ENCODE measurements at places on chromosomes 4 and X.

DNA sequence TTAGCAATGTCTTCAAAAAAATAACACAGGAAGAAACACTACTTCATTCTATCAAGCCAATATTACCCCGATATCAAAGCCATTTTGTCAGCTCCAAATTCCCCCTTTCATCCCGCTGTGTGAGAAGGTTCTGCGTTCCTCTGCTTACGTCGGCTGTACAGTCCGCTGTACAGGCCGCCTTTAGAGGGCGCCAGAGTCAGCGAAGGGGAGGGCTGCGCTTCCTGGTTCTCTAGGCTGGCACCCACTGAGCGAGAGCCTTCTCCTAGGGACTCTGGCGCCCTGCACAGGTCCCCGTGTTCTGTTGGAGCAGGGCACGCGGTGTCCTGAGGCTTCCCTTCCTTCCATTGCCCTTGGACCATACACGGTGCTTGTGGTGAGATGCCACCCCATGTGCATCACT lies 25.3 kb upstream of the CT45A1 start:
- no peak for DNase-seq

DNA sequence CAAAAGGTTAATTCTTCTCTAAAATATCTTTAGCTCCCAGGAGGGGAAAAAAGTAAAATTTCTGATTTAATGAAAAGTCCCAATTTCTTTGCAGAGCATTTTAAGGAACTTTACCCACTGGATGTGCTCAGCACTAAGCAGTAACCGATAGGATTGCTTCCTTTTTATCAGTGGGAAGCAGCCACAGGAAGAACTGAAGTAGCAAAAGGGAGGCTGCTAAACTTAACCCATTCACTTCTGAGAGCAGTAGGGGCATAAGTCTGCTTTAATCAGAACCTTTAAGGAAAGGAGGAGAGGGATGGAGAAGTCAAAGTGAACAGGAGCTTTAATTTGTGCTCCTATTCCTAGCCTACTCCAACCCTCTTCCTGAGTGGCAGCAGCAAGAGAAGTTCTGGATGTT lies at the start of gene F8:
Gene F8 (minus strand): TSS at position 139 of the 400 bp plus-strand sequence. CDS start 171 bp downstream, outside the sequence.
- DNase-seq = no peak

DNA sequence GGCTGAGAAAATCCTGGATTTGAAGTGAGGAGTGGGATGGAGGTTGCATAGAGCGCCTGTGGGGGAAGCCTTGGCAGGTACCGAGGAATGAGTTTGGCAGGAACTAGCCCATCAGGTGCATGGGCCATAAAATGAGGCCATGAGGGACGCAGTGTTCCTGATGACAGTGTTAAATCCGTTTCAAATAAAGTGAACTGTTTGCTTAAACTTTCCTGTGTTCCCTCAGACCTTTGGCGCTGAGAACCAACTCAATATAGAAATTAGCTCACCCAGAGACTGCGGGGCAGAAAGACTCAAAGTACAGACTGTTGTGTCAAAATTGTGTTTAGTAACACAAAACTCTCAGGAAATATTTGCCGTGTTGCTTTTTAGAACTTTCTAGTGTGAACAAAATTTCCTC lies 250.0 kb upstream of the NR3C2 start:
- no peak for DNase-seq

DNA sequence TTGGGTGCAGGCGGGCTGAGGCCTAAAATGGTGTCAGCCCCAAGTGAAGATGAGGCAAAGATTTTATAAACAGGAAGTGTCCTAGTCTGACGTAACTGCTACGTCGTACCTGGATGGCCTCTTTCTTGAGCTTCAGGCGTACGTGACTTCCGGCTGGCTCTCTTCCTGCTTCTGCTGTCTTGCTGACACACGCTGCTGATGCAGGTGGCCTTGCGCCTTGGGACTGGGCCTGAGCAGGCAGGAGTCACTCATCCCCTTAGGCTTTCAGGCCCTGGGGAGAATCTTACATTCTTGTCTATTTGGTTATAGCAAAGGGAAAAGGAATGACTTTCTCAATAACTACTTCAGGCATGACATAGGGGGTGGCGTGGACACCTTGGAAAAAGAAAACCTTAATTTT lies 20.1 kb upstream of the ABRAXAS1 start:
- DNase-seq = no peak

- no peak for DNase-seq
Observed at GRCh38 chrX:39716401-39716800, 381.4 kb downstream of the BCOR start.

GRCh38 chrX:69503782-69504625 lies at the start of gene NALF2:
TSS of gene NALF2 (plus strand) at chrX:69504326. CDS start at chrX:69505283, 957 bp downstream.
- DNase-seq = no peak

DNA sequence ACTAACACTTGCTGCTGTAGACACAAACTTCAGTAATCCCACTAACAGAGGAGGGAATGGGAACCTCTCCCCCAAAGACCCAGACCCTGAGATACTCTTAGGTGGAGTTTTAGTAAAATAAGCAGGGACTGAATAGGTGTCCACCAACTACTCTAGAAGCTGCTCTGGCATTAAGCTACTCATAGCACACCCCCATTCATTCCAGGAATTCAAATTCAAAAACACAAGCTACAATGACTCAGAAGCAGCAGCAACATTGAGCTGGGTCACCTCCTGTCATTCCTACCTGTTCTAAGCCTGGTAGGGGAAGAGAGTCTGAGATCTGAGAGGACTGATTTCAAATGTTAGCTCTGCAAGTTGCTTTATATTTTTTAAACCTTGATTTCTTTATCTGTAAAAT lies 135.4 kb upstream of the FRMPD4 start:
- DNase-seq = no peak

- DNase-seq = no peak
Observed at GRCh38 chrX:44265559-44265958, 77.9 kb downstream of the EFHC2 start.

DNA sequence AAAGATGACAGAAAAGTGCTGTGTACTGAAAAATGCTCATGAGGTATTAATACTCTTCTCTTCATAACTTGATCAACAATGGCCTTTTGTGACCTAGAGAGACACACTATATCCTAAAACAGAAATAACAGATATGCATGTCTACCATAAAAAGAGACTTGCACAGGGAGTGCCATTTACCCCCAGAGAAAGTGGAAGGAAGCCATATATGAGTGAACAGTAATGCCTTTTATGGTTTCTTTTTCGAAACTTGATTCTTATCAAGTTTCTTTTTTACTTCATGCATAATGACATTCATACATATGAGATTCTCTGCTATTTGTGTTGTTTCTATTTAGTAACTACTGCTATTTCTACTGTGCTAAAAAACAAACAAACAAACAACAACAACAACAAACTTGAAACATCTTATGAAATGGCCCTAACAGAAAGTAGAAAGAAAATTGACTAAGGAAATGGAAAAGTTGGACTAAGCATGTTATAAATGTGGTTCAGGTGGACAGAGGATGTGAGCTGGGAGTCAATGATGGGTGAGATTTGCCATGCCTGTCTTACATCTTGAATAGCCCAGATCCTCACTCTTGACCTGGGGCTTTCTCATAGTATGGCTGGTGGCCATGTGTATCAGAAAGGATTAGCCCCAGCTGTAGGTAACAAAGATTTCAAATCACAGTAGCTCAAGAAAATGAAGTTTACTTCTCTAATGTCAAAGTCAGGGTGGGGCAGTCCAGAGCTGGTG lies 43.8 kb downstream of the GEMIN8 start:
- DNase-seq = no peak

- no peak for DNase-seq
Observed at GRCh38 chrX:31136144-31136611, 64.3 kb upstream of the FTHL17 start.

- DNase-seq = no peak
Observed at GRCh38 chr4:165635381-165635780, 237.7 kb upstream of the TLL1 start.

- DNase-seq = no peak
Observed at GRCh38 chr4:116092961-116093360, 979.5 kb upstream of the NDST4 start.

DNA sequence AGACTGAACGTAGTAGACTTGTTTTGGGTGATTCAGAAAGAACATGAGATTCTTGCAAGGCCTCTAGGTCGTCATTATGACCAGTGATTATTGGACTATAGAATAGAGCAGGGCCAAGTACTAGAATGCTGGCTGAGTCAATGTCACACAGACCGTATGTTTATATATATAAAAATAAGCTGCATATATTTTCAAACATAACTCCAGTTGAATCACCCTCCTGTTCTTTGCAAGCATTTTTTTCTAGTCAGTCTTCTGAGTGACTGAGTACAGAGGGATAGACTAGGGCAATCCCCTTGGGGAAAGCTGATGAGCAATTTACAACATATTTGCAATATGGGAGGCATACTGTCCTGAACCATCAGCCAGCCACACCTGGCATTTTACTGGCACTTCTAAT lies 48.4 kb upstream of the PRPS1 start:
- no peak for DNase-seq

DNA sequence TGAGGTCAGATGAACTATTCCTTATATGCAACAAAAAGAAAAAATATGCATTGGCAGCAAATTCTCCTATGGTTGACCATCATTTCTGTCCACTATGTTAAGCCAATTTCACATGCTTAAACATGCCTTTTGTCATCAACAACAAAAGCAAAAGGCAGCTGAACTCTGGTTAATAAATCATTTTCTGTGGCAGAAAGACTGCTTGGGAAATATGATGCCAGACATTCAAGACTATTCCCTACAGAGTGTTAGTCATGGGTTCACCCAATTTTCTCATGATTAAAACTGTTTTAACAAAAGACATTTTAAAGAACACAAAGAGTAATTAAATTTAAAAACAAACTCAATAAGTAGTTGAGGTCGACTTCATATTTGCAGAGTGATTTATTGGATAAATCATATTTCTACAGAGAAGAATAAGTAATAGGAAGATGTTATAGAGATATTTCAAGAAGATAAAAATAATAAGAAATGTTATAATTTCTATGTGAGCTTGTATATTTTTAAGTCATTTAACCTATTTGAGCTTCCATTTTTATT lies 890.6 kb downstream of the STPG2 start:
- DNase-seq = no peak

DNA sequence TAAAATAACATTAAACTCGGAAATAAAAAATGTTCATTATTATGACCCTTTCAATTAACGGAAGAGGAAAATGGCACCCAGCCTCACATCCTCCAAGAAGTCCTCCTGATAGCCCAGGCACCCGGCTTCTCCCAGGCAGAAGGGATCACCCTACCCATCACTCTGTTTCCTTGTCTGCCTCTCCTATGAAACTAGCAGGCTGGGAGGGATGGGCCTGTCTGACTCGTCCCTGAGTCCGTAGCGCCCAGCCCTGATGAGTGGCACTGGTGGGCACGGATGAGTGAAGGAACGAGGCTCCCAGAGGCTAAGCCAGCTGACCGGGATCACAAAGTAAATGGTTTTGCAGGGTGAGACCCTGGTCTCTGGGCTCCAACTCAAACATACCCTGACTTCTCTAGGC lies 28.6 kb upstream of the KIAA0232 start:
- DNase-seq = no peak

GRCh38 chr4:20395160-20395773 lies 143.6 kb downstream of the SLIT2 start:
- DNase-seq = no peak

DNA sequence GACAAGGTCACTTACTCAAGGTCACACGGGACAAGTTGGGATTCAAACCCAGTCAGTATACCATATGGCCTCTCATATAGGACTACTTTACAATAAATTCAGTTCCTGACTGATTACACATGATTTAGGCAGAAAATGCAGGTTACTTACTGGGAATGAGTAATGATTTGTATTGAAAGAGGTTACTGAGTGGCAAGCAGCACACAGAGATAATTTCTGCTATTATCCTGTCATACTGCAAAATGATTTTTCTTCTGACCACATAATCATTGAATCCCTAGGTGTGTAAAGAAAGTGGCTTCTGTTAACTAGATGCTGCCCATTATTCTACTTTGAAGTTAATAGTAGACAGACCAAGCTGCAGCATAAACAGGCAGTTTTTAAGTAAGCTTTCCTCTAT lies 8.2 kb downstream of the FREM3 start:
- DNase-seq = no peak

Data from activated CD8-positive, alpha-beta memory T cell treated with anti-CD3 and anti-CD28 coated beads for 1 hour (primary cell).